ENCODE measurements at places on chromosomes 1 and 21.

- no peak for DNase-seq
Observed at GRCh38 chr1:155254714-155255242, 505 bp downstream of the ENTREP3 start.

DNA sequence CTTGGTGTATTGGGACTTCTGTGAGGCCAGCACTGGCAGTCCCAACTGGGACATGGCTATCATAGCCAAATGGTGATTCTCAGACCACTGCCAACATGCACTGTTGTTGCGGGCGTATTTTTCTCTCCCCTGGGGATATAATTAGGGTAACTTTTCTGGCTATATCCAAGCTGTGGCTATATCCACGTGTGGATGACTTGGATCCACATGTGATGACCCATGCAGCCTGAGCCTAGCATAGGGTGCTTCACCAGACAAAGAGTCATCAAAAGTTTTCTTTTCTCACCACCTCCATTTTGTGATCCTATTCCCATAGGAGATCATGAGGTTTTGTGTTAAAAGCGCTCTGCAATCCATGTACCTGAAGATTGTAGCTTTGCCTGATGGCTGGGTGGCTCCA is 51.2 kb upstream of the CSF3R start:
- no peak for DNase-seq

- DNase-seq: no peak
Observed at GRCh38 chr1:201060586-201060985, 37.1 kb upstream of the KIF21B start.

- no peak for DNase-seq
Observed at GRCh38 chr1:245953876-245954660, 553.0 kb downstream of the SMYD3 start.

DNA sequence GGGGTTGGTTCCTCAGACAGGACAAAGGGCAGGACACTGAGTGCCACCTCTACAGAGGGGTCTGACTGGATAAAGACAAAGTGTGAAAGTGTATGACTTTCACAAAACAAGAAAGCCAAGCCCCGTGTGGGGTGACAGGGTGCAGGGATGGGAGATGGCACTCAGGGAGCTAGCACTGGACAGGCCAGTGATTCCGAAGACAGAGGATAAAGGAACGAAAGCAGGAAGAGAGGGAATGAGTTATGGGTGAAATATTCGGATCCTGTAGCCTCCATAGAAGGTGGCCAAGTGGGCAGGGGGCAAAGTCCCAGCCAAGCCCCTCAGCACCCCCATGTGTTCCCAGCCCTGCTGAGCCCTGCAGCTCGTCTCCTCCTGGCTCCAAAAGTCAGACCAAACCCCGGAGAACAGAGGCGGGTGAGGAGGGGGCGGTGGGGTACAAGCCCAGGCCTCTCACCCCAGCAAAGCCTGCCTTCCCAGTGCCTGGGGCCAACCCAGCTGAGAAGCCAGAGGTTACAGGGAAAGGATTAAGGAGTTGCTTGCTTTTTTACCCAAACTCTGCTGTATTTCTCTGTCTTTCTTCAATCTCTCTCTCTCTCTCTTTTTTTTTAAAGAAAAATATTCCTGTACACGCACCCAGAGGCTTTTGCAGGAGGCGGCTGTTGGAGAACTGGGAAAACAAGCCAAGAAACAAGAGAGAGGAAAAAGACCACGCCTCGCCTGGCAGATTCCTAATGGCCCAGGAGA is 14.0 kb upstream of the WASF2 start:
- no peak for DNase-seq

- no peak for DNase-seq
Observed at GRCh38 chr1:174051956-174052355, 29.8 kb upstream of the RC3H1 start.

DNA sequence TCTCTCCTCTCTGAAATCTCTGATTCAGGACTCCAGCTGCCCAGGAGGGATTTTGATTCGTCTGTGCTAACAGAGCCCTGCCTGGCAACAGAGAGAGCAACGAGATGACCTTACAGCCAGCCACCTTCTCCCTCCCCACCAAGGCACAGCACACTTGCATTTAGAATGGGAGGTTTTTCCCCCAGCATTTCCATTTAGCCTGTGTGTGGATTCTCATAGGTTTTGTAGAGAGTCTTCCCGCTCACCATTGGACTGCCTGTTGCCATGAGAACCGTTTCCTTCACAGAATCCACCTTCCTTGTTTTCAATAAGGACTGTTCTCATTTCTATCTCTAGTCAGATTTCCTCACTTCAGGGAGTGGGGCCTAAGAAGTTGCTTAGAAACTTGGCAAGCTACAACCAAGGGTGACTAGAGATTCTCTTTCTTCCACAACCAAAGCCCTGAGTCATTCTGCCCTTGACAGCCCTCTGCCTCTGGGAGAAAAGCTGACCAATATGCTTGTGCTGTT is 5.8 kb upstream of the IKBKE start:
- no peak for DNase-seq

GRCh38 chr1:204591473-204592090 is 75.4 kb downstream of the MDM4 start:
- DNase-seq: no peak

GRCh38 chr1:95512925-95513324 is 278.9 kb downstream of the RWDD3 start:
- no peak for DNase-seq

GRCh38 chr1:1788136-1788535 is 9.9 kb upstream of the NADK start:
- DNase-seq: no peak

DNA sequence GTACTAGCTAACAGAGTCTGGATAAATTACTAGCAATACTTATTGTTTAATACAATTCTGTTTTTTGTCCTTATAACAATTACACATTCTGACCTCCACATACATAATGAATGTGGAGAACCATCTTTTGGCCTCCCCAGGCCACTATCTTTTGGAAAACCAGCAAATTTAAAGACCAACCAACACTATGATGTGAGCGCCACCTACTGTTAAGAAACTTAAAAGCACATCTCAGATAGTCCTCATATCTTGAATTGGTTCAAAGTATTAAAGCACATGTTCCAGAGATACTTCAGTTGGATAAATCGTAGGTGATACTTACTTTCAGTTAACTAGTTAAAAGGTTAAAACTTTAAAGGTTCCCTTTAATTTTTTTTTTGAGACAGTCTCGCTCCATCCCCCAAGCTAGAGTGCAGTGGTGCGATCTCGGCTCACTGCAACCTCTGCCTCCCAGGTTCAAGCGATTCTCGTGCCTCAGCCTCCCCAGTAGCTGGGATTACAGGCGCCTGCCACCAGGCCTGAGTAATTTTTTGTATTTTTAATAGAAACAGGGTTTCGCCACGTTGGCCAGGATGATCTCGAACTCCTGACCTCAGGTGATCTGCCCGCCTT is 29.3 kb upstream of the USP1 start:
- no peak for DNase-seq

DNA sequence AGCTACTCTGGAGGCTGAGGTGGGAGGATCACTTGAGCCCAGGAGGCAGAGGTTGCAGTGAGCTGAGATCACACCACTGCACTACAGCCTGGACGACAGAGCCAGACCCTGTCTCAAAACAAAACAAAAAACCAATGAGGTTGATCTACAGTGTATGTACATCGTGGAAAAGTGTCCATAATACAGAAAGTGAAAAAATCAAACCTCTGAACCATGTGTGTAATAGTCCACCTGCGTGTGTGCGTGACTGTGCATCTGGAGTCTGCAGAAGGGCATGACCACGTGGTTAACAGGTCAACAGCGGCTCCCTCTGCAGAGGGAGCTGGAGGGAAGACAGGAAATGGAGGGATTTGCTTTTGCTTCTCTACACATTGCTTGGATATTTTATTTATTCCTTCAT is 32.4 kb upstream of the ENO1 start:
- DNase-seq: no peak

GRCh38 chr1:172809750-172810149 is 150.8 kb downstream of the FASLG start:
- no peak for DNase-seq

DNA sequence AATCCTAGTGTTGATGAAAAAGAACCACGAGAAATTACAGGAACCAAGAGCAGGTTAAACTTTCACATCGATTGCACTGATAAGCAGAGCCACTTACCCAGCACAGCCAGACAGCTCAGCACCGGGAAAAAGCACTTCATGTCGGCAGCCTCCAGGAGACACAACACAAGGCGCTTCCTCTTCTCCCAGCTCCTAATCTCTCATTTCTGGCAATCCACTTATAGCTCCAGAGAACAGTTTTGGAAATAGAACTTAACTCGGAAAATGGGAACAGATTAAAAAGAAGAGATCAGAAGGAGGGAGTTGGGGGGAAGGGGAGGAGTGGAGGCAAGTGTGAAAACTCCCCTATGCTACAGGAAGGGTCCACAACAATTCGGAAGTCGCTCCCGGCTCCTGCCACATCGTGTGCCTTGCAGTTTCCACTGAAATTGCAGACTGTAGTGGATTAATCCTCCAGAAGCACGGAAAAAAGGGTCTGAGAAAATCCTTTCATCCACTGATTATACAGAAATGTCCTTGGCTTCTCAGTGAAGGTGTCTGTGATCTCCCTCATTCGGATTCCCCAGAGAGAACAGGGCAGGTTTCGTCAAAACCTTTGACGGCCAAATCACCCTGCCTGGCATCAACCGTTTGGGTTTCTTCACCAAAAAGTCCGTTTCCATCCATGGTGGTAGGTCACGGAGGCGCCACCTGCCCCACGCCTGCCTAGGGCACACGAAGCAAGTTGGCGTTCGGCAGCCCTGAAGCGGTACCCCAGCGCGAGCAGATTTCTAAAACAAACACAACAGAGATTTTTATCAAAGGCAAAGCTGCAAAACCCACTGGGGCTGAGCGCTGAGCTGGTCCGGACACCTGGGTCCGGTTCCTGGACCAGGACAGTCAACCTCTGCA is 1.1 kb downstream of the IGSF3 start:
- DNase-seq: no peak

- no peak for DNase-seq
Observed at GRCh38 chr1:41662765-41663437, 178.4 kb upstream of the EDN2 start.

GRCh38 chr1:214044438-214045214 is 56.9 kb downstream of the PROX1 start:
- no peak for DNase-seq

- DNase-seq: no peak
Observed at GRCh38 chr1:108749081-108749480, 2.6 kb downstream of the STXBP3 start.

DNA sequence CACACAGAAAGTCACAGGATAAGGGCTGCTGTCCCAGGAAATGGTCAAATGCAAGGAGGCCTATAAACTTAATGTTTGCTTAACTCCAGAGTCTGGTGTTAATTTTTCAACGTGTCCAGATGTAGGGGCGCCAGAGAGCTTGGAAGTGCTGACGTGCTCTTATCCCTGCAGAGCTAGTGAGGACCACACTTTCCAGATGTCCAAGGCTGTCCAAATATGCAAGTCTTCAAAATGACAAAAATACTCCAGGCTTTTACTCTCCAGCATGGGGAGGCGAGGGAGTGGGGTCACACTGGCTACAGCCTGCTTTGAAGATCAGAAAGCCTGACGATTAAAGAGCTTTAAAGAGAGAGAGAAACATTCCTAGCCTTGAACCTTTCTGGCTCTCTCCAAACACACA is 57.6 kb downstream of the ABCA4 start:
- DNase-seq: no peak

GRCh38 chr1:6456800-6457466 is 9.0 kb downstream of the TNFRSF25 start:
- no peak for DNase-seq

DNA sequence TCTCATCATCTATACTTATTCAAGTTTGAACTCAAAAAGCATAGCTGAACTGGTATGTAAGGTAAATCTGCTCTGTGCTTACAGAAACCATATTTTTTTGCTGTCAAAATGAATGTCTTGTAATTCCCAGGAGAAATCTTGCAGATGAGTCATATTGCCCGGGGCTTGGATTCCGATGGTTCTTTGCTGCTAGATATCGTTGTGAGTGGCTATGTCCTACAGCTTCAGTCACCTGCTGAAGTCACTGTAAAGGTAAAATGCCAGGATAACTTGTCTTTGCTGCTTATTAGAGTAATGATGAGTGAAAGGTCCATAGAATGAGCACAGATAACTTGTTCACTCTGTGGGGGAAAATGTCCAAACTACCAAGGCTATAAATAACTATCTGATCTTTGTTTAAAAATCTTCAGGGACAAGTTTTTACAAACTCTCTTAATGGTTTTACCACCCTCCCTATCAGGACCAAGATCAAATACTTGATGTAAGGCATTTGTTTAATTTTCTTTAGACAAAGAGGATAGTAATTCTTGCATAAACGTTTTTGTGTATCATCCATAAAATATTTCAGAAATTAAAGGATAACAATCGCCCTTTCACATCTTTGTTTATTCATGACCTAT is 222.3 kb downstream of the TPR start:
- no peak for DNase-seq

DNA sequence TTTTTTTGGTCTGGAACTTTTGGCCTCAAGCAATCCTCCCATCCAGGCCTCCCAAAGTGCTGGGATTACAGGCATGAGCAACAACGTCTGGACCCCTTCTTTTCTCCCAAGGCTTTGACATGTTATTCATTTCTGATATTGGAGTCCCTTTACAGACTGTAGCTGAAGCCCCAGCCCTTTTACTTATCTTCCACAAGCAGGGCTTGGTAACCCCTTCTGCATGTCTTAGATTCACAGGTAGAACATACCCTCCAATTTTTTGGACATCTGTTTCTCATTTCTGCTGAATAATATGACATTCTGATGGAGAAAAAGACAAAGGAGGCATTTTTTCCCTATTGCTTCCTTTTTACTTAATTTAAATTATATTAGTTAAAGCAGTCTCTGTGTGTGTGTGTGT is 39.2 kb upstream of the RGS21 start:
- no peak for DNase-seq

DNA sequence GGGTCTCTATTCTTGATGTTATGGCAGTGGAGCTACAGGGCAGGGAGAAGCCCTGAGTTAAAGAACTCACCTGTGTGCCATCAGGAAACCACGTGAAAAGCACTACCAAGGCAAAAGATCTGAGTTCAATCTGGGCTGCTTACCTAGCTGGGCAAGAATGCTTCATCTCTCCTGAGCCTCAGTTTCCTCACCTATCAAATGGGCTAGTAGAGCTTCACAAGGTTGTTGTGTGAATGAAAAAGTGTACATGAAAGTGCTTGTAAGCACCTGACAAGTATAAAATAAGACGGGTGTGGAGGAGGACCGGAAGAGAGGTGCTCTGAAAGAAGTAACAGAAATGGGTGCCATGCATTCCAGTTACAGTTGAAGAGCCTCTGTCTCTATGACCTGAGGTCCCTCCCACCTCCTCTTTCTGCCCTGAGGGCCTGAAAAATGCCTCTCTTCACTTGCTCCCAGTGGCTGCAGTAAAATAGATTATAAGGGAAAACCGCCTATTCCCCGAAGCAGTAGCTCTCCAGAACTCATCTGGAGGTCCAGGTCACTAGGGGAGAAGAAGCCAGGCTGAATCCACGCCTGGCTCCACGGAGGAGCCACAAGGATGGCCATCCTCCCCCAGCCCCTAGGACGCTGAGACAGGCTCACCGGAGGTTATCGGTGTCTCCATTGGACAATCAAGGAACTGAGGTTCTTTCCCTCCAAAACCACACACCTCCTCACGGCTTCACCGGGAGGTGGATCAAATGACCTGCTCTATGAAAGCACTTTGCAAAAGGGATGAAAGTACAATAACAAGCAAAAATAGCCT is 1.4 kb downstream of the GPR161 start:
- DNase-seq: no peak
